ENCODE measurements at places on chromosomes 2 and 18. TPM values are rescaled to one million over a fixed set of nuclear protein-coding genes. Genes with fewer than 3 reads are reported as not detected.

BOLL gene
- not detected for total RNA-seq

MZT2B gene
- total RNA-seq: 422 TPM

MAPK4 gene
- 21.7 TPM for total RNA-seq

CCDC102B gene
- total RNA-seq: 6.1 TPM

UGT1A5 gene
- total RNA-seq: not detected

LIMS4 gene
- 2.1 TPM for total RNA-seq

GRCh38 chr2:143394062-143394461 lies 264.8 kb downstream of the ARHGAP15 start:
- DNase-seq: no peak

DNA sequence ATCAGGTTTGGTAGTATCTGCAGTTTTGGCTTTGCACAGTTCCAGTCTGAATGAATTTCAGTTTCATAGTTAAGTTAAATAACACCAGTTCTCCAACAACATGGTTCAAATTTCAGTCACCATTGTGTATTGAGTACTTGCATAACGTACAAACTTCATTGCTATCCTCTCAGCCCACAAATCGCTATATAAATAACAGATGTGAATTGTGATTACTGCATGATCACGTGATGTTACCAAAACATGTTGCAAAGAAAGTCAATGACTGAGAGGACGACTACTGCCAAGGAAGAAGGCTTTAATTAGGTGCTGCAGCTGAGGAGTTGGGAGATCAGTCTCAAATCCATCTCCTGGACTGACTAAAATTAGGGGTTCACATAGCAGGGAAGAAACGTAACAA lies 48.2 kb downstream of the COL4A4 start:
- DNase-seq: no peak

DNA sequence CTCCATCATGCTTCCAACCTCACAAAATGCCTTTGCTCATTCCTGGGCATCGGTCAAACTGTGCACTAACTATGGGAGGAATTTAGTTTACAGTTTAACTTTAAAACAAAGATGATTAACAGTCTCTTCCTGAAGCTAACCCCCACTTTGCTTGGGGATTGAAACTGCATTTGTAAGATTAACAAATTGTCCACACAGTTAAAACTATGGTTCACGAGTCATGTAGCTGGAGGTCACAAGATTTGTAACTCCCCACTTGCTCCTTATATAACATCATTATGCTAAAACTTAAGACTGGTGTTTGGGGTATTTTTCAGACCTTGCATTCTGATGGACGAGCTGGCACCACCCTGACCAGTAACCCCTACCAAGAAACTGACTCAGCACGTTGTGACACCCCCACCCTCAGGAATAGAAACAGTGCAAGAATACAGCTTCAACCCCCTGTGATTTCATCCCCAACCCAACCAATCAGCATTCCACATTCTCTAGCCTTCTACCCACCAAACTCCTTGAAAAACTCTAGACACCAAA lies 252.3 kb downstream of the MBD5 start:
- no peak for DNase-seq

DNA sequence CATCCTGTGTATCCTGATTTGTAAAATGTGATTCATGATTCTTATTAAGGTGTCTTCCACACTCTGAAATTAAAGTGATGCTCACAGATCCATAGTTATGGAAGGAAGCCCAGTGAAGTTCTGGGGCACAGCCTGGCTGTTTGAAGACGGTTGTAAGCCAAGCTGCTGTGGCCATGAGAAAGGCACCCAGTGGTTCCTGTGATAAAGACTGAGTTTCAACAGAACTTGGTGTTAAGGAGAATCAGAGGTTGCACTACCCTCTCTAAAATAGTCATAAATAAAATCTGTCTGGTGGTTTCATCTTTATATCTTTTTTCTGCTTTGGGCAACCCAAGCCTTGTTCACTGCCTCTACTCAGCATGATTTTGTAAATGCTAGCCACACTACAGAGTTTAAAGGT lies 32.2 kb upstream of the SPOPL start:
- DNase-seq: no peak

DNA sequence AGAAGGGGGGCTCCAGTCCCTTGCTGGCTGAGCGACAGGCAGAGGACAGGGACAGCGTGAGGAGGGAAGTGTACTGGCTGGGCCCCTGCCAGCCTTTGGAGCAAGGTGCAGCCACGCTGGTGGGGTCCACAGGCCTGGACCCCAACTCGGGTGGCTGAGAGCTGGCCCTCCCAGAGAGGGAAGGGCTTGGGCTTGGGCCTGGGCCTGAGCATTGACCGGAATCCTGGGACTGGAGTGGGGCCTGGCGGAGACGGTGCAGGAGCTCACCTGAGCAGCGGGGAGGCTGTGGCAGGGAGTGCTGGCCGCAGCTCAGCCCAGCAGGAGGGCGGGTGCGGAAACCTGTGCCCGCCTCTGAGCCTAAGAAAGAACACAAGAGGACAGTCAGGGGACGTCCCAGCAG lies 27.9 kb downstream of the KCNIP3 start:
- no peak for DNase-seq

Data from left ventricle myocardium inferior (tissue), 1 donor.